Upper lobe of right lung (tissue), 1 donor: ENCODE measurements at places on chromosomes 5 and 9. TPM values are rescaled to one million over a fixed set of nuclear protein-coding genes. Genes with fewer than 3 reads are reported as not detected.

Gene GABRG2
- total RNA-seq = not detected

- no peak for DNase-seq
Observed at GRCh38 chr9:116394894-116395698, 241.5 kb downstream of the PAPPA start.

Gene PCDHA13
- total RNA-seq = 2.3 TPM

DNA sequence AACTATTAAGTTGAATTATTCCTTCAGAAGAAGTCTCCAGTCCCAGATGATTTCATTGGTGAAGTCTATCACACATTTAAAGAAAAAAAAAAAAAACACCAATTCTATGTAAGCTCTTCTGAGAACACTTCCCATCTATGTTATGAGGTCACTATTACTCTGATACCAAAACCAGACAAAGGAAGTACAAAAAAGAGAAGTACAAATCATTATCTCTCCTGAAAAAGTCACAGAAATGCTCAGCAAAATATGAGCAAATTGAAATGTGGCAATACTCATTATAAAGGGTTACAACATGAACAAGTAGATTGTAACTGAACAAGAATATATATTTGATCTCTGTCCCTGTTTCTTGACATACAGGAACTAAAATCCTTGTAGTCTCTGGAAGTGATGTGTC, 280.4 kb downstream of the TLE1 start:
- DNase-seq = no peak

Gene SLC22A4
- 1.8 TPM for total RNA-seq

GRCh38 chr9:3756071-3756470, 230.3 kb upstream of the RFX3 start:
- DNase-seq = no peak

DNA sequence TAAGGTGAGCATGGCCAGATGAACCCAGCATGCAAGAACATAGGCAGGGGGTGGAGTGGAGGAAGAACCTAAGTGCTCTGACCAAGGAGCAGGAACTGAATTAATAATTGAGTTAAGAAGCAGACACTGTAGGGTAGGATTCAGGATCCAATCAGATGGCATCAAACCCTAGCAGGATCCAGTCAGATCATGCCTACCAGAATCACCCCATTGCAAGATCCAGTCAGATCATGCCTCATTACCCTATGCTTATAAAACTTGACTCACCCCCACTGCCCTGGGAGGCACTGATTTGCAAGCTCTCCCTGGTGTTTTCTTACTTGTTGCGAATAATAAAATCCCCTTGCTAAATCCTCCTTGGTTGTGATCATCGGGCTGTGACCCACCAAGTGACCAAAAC, 19.7 kb downstream of the TUSC1 start:
- no peak for DNase-seq

DNA sequence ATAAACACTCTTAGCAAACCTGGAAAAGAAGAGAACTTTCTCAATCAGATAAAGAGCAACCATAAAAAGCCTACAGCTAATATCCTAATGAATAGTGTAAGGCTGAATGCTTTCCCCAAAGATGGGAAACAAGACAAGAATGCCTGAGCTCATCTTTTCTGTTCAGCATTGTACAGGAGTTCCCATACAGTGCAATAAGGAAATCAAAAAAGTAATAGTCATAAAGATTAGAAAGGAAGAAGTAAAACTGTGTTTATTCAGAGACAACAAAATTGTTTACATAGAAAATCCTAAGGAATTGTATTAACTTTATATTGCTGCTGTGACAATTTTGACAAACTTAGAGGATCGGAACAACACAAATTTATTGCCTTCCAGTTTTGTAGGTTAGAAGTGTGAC, 330.7 kb upstream of the SLC24A2 start:
- DNase-seq = no peak

Gene NDOR1
- total RNA-seq = 16.7 TPM

DNA sequence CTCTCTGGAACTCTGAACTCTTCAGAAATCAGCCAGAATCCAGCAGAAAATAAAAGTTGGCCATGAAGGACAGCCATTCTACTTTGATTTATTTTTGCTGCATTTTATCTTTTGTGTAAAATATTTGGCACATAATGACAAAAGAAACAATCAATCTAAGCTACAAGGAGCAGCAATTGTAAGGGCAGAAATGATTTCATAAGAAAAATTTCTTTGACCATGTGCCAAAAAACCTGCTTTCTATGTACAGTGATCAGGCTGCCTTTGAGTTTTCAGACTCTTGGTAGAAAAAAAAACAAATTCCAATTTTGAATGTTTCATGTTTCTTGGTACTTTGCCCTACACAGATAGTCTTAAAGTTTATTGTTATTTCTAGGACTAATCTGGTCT, 69.8 kb upstream of the SLC1A3 start:
- DNase-seq = no peak

GRCh38 chr5:160357861-160358411, 12.5 kb downstream of the C1QTNF2 start:
- DNase-seq = no peak

GRCh38 chr5:85670417-85670816, 947.3 kb upstream of the COX7C start:
- DNase-seq = no peak

- no peak for DNase-seq
Observed at GRCh38 chr5:76413746-76414145, 10.7 kb downstream of the IQGAP2 start.

Gene WNK2
- 0.35 TPM for total RNA-seq

DNA sequence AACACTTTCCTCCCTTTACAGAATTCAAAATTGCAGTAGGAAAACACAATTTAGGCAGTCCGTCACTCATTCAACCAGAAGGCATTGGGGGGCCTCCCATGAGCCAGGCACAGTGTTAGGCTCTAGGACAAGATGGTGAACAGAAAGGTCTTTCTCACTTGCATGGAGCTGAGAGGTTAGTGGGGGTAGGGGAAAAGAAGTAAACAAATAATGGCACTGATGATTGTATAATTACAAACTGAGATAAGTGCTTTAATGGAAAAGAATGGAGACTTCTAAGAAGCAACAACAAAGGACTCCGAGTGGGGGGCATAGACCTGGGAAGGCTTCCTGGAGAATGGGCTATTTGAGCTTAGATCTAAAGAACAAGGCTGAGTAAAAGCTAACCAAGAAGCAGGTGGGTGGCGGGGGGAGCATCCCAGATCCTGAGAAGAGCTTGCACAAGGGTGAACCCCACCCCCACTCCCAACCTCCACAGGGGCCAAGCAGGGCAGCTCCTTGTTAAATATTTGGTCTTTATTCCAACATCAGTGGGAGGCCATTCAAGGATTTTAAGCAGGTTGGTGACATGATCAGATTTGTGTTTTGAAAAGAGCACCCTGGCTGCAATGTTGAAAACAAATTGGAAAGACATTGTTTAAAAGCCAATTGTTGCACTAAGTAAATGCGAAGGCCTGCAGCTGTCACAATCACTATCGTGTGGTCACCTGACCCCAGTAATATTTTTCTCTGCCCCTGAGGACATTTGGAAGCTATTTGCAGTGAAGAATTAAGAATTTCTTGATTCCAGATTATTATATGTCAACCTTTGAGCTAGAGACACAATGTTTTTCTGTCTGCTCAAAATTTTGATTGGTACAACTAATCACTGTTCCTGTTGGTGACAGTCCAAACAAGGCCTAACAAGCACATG, 73.9 kb upstream of the EFNA5 start:
- no peak for DNase-seq

Gene IGIP
- 17.3 TPM for total RNA-seq

GRCh38 chr5:14854799-14855198, 16.8 kb downstream of the ANKH start:
- DNase-seq = no peak

Gene NUTM2F
- total RNA-seq = not detected
